ENCODE measurements at places on chromosomes 12 and 14. TPM values are rescaled to one million over a fixed set of nuclear protein-coding genes. Genes with fewer than 3 reads are reported as not detected.

- DNase-seq = peak; percentile 54
Observed at GRCh38 chr12:9751204-9752144, 9.2 kb downstream of the CD69 start.

CMTM5 gene
- total RNA-seq = not detected

- DNase-seq = no peak
Observed at GRCh38 chr14:95480887-95481226, 35.6 kb downstream of the SYNE3 start.

- peak; percentile 55 for DNase-seq
Observed at GRCh38 chr12:111313833-111314259, 55.0 kb downstream of the PHETA1 start.

GPX2 gene
- not detected for total RNA-seq

GRCh38 chr14:101687756-101688546, 73.6 kb upstream of the PPP2R5C start:
- DNase-seq = no peak

DNA sequence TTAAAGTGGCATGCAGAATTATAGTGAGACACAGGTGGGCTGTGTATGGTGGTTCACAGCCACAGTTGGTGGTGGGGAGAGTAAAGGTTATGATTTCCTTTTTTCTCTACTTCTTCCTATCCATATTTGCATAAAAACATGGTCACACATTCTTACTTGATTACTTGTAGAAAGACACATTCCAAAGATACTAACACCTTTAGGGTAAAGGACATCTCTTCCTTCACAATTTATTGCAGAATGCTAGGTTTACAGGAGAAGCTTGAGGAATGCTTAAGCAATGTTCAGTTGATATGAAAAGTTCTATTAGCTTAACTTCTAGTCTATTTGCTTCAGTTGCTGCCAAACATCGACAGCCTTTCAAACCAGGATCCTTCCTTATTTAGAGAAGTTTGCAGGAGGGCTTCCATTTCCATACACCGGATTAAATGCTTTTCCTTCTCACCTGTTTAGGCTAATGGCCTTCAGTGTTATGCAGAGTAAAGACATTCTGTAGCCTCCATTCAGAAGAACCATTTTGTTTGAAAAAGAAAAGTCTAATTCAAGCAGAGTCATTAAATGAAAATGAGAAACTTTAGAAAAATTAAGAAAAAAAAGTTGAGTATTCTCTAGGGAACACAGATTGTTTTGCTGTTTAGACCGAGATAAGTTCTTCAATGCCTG, 2.6 kb upstream of the PHC1 start:
- no peak for DNase-seq

DNA sequence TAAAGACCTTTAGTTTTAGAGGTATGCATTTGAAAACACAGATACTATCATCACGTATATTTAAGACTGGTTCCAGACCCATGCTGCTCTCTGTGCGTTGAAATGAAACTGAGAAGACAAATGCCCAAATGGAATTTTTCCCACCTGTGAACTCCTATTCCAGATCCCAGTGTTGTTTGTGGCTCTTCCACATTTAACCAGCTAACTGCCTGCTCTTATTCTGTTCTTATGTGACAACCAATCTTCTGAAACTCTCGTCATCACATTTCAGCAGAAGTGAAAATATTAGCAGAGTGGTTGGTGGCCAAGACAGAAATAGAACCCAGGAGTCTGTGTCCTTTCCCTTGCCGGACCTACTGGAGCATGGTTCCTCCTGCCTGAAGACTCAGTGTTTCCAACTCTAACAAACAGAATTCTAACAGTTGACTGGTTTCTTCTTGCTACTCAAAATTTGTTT, 460.2 kb downstream of the RAD51B start:
- no peak for DNase-seq

CLEC1B gene
- not detected for total RNA-seq

- no peak for DNase-seq
Observed at GRCh38 chr12:31215518-31216232, 110.3 kb downstream of the SINHCAF start.

Measured in CD4-positive, alpha-beta memory T cell (primary cell).